ENCODE measurements at places on chromosomes 1 and 21.

DNA sequence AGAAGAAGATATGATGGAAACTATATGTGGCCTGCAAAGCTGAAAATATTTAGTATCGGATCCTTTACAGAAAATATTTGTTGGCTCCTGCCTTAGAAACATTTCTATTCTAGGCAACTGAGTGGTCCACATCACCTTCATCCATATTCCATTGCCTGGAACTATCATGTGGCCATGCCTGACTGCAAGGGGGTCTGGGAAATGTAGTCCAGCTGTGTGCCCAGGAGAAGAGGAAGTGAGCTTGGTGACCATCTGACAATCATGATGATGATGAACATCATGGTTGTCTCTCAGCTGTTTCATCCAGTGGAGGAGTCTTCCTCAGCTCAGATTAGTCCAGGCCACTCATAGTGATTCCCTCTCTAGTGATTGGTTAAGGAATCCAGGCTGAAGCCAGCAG, 61.8 kb upstream of the IFNLR1 start:
- DNase-seq: no peak

- DNase-seq: no peak
These were observed 54.5 kb upstream of the ATP2B4 start for GRCh38 chr1:203572134-203572625.

DNA sequence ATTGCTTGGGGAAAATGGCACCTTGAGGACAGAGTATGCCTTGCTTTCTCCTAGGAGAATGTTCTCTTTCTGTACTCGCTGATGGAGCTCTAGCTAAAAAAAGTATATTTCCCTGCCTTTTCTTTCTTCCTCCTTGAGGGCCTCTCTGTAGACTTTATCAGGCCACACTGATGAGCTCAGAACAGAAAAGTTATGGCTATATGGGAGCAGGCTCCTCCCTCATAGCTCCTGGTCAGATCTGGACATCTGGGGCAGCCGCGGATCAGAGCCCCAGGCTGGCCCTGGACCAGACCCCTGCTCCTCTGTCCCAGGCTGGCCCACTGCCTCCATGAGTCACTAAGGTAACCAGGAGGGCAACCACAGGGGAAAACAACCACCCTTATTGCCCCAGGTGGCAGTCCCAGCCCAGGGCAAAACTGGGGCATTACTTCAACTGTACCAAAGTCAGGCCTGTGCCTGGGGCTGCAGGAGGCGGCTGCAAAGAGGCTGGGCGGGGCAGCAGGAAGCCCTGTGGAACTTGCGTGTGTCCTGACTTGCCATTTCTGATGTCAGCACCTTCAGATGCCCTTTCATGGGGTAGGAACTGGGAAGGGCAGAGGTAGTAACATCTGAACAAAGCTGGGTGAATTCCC, 26.3 kb upstream of the ZNF648 start:
- no peak for DNase-seq

GRCh38 chr1:76951153-76951552, 83.9 kb downstream of the ST6GALNAC5 start:
- DNase-seq: peak; percentile 59

GRCh38 chr1:46368791-46369190, 25.3 kb upstream of the FAAH start:
- no peak for DNase-seq

GRCh38 chr1:203776636-203777035, 11.7 kb downstream of the LAX1 start:
- no peak for DNase-seq

DNA sequence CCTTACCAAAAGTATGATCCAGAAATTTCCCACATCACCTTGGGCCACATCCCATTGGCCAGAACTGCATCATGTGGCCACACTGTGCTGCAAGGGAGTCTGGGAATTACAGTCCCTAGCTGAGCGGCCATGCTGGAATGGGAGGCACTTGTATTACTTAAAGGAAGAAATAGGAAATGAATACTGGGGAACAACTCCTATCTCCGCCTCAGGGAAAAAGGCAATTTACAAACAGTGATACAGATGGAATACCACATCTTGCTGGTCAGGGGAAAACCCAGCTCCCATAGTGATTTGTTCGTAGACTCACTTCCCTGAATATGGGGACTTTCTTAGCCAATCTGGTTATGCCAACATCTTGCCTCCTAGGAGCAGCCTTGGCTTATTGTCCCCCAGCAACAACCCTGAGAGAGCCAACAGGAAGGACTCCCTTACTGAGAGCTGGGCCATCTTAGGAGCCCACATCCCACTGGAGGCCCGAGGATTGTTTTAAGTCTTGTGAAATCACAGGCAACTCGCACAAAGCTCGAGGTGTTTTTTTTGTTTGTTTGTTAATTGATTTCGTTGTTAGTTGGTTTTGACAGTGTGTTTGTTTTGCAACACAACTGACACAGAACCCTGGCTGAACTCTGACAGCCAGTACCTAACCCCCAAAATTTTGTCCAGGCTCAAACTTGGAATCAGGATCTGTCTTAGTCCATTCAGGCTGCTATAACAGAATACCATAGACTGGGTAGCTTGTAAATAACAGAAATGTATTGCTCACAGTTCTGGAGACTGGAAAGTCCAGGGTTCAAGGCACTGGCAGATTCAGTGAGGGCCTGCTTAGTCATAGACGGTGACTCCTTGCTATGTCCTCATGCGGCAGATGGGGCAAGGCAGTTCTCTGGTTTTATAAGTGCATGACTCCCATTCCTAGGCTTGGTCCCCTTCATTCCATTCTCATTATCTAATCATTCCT, 14.9 kb downstream of the CDA start:
- peak; percentile 100 for DNase-seq

- peak; percentile 66 for DNase-seq
These were observed 75.1 kb downstream of the CAMTA1 start for GRCh38 chr1:6860401-6860800.

GRCh38 chr1:213393860-213394259, 342.8 kb downstream of the RPS6KC1 start:
- no peak for DNase-seq

DNA sequence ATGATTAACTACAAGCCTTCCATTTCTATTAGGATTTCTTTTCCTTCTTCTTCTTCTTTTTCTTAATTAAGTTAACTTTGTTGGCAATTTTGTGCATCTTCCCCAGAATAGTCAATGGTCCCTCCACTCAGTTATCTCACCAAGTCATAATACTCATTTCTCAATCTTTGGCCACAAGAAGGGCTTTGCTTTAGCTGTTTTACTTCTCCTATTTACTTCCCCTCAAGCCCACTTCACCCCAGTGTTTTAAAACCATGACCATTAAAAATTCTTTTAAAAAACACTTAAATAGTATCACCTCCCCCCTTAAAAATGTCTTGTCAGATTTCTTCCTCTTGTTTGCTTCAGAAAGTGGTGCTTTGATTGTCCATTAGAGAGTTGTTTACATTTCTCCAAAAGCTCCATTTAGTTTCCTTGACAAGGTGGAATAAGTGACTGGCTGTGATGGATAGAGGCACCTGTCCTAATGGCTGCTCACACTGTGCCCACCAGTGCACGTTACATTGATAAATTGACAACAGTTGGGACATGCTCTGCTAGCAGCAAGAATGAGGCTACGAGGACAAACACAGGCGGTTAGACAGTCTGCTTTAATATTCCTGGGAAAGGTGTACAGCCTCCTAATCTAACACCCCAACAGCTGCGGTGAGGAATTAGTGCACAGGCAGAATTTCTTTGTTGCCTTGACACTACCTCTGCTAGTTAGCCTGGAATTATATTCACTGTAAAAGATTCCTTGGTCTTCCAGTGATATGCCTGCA, 354.7 kb downstream of the LMO4 start:
- no peak for DNase-seq

DNA sequence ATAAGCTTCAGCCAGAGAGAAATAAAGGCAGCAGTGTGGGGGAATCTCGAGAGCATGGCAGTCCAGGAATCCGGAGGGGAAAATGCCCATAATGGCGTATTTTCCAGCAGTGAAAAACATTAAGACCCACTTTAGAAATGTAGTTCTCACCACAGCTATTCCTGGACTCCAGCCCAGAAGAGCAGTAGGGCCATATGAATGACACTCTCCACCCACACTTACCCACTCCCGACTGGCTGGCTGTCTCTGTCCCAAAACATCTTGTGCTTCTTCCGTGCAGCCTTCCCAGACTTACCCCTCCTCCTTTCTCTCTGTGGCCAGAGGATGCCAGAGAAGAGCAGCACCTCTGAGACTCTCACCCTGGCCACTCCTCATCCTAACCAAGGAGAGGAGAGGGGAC, 56.4 kb downstream of the TRABD2B start:
- DNase-seq: no peak

DNA sequence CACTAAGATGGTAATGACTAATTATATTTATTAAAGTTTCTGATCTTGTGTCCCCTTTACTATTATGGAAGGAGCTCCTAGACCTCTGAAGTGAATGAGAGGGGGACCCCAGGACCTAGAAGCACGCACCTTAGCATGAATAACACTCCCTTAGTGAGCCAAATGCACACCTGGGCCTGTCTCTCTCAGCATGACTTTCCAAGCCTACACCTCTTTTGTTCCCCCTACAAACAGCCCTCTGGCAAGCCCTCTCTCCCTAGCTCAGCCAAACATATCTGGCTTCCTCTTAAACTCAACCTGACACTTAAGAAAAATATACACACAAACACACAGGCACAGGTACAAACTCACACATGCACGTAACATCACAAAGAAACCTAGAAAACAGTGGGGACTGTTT, 7.3 kb upstream of the CTH start:
- no peak for DNase-seq

All from EL (cell line).